ENCODE measurements at places on chromosomes 7 and 10. TPM values are rescaled to one million over a fixed set of nuclear protein-coding genes. Genes with fewer than 3 reads are reported as not detected.

- DNase-seq: no peak
Measured at GRCh38 chr7:128135159-128135514, 103.9 kb upstream of the LRRC4 start.

- DNase-seq: no peak
Measured at GRCh38 chr7:105769901-105770628, 106.3 kb downstream of the ATXN7L1 start.

Gene PKD1L1
- total RNA-seq: 0.11 TPM

- no peak for DNase-seq
Measured at GRCh38 chr10:7301006-7301778, 109.6 kb downstream of the SFMBT2 start.

- DNase-seq: no peak
Measured at GRCh38 chr10:109982812-109983211, 25.0 kb upstream of the ADD3 start.

GRCh38 chr7:137110091-137110509 lies 233.4 kb downstream of the PTN start:
- DNase-seq: no peak

DNA sequence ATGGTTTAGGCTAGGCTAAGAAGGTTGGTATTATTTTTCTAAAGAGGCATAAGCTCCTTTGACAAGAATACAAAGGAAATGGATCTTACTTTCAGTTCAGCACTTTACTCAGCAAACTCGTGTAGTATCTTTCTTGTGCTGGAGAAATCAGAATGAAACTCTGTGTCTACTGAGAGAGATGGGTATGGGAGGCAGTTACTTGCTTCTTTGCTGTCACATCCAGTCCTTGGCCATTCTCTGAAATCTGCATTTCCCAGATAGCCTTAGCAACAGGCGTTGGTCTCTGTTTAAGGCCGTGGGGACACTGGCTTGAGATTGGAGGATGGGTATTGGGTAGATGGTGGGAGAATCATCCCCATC lies 180.5 kb downstream of the NRP1 start:
- DNase-seq: no peak
